H9 (cell line): ENCODE measurements at places on chromosomes 2 and 18. TPM values are rescaled to one million over a fixed set of nuclear protein-coding genes. Genes with fewer than 3 reads are reported as not detected.

The M1AP gene
- total RNA-seq = 5.5 and 7.6 TPM in 2 replicates

The ST8SIA5 gene
- total RNA-seq = 0.63 and 0.75 TPM in 2 replicates

The TUBA3E gene
- 0.13 and 0.26 TPM in 2 replicates for total RNA-seq

The CXCR4 gene
- 0.79 and 1.0 TPM in 2 replicates for total RNA-seq

The EVX2 gene
- total RNA-seq = not detected in 2 replicates

The RAB6C gene
- not detected in 2 replicates for total RNA-seq

The CHRNA1 gene
- not detected in 2 replicates for total RNA-seq

The DUSP19 gene
- 1.2 and 1.8 TPM in 2 replicates for total RNA-seq

The GPR75 gene
- 4.4 and 5.3 TPM in 2 replicates for total RNA-seq

The NCK2 gene
- 49.2 and 51.0 TPM in 2 replicates for total RNA-seq

GRCh38 chr18:38695559-38696280 is 1130.1 kb upstream of the CELF4 start:
- DNase-seq = no peak

DNA sequence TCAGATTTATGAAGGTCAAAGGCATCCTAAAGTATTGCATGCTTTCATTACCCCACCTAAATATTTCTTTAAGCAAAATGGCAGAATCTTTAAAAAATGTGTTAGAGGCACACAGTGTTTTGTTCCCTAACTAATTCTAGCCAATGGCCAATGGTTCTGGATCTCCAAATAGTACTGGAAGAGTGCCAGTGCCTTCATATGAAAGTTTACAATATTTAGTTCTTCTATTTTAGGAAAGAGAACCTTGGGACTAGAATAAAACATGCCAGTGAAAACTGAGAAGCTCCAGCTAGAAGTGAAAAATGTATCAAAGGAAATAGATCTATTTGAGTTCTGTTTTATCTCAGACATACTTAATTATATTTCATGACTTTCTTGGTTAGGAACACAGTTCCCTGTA is 37.1 kb downstream of the TACR1 start:
- DNase-seq = no peak

DNA sequence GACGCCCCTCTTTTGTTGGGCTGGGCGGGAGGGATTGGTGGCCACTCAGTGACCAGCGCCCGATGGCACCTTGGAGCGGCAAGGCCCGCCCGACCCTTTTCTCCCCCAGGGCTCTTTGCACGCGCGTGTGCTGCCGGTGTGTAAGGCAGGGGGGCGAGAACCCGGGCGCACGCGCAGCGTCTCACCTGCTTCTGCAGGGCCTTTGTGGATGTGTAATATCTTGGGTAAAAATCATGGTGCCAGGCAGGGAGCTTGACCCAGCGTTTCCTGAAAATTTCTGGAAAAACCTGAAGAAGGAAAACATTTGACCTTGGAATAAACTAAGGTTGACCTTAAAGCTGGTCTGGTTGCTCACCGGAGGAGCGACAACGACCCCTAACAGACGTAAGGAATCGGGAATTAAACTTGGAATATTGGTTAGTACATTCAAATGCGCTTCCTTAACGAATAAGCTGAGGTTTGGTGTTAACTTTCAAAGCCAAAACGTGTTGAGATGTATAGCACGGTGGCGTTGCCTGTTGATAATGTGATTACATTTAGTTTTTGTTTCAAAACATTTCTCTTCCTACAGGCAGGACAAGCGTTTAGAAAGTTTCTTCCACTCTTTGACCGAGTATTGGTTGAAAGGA is 438 bp downstream of the HSPE1 start:
- DNase-seq = no peak

GRCh38 chr2:73707058-73707457 is 30.1 kb downstream of the TPRKB start:
- no peak for DNase-seq

DNA sequence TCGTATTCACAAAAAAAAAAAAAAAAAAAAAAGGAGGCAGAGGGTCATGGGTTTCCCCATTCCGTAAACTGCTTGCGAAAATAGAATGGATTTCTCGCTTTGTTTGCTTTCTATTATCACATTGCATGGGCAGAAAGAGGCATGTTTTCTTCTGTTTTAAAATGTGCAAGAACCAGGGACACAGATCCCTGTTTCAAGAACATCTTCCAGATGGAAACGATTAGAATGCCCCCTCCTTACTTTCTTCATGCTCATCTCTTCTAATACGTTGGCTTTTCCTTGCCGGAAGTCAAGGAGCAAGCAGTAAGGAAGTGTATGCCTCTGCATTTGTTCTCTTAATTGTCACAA is 51.0 kb upstream of the ZNF516 start:
- DNase-seq = no peak

- DNase-seq = no peak
Observed at GRCh38 chr2:18566145-18566769, 5.8 kb upstream of the RDH14 start.

DNA sequence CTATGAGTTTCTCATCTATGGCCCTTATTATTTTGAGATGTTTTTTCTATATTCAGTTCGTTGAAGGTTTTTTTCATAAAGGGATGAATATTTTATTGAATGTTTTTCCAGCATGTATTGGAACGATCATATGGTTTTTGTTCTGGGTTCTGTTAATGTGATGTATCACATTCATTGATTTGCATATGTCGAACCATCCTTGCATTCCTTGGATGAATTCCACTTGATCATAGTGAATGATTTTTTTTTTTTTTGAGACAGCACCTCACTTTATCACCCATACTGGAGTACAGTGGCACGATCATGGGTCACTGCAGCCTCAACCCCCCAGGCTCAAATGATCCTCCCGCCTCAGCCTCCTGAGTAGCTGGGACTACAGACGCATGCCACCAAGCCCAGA is 5.5 kb upstream of the NEMP2 start:
- no peak for DNase-seq

GRCh38 chr2:184551626-184552025 is 46.7 kb upstream of the ZNF804A start:
- no peak for DNase-seq

DNA sequence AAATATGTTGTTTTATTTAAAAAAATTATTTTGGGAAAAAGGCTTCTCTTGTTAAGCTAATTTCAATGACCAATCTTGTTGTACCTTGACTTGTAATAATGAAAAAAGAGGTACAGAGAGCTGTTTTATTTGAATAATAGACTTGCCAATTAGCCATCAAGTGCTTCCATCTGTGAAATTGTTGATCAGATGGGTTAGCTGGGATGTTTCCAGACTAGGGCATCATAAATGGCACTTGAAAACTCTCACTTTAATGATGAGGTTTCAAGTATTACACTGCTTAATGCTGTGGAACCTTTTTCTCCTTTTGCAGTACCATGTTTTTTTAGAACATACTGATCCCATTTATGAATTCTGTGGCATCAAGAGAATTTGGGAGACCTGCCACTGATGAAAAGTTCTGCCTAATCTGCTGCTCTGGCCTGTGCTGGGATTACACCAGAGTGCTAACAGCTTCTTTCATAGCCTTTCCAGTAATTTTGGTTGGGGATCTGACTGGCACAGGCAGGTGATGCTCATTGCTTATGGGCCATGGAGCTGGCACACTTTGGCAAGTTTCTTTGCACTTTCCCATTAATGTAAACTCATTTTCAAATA is 24.2 kb downstream of the PSMD14 start:
- DNase-seq = no peak

- no peak for DNase-seq
Observed at GRCh38 chr2:195732574-195732973, 75.5 kb downstream of the SLC39A10 start.

DNA sequence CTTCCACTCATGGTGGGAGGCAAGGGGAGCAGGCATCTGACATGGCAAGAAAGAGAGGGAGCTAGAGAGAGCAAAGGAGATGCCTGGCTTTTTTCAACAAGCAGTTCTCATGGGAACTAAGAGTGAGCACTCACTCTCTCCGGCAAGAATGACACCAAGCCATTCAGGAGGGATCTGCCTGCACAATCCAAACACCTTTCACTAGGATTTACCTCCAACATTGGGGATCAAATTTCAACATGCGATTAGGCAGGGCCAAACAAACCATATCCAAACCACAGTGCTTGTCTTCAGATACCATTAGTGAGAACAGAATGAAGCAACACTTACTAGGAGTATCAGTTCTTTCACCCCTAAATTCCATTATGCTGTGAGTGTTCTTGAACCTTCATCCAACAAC is 77.3 kb downstream of the FIGN start:
- DNase-seq = peak; percentile 27

DNA sequence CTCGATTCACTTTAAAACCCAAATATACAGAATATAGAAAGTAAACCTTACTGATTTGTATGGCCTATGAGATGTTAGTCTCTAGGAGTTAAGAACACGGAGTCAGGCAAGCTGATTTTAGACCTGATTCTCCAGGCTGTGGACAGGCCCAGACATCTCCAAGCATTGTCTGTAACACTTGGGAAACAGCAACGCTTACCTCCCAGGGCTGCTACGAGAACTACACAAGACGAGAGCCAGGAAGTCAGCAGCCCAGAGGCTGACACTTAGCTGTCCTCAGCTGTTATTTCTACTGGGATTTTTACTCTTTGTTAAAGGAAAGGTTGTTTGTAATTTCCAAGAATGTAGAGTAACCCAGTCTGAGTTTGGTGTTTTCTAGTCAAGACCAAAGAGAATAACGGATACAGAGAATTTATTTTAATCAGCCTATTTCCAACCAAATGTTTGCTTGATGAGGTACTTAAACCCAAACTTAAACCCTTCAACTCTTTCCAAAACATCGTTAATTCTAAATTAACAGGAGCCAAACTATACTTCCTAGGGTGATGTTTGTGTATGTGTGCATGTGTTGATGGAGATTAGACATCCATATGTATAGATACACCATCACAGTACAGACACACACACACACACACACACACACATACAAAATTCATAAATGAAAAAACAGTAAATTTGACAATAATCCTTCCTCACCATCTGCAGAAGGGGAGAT is 123.4 kb downstream of the LAMA1 start:
- DNase-seq = no peak

GRCh38 chr2:48531141-48531648 is 1.2 kb downstream of the STON1 start:
- no peak for DNase-seq

GRCh38 chr2:17877811-17878280 is 621 bp upstream of the KCNS3 start:
- peak; percentile 44 for DNase-seq

GRCh38 chr2:51219468-51219867 is 187.5 kb upstream of the NRXN1 start:
- no peak for DNase-seq

GRCh38 chr2:219684721-219685689 is 57.6 kb downstream of the SLC4A3 start:
- peak; percentile 94 for DNase-seq

GRCh38 chr2:59888015-59888414 is 665.4 kb downstream of the BCL11A start:
- DNase-seq = peak; percentile 43

DNA sequence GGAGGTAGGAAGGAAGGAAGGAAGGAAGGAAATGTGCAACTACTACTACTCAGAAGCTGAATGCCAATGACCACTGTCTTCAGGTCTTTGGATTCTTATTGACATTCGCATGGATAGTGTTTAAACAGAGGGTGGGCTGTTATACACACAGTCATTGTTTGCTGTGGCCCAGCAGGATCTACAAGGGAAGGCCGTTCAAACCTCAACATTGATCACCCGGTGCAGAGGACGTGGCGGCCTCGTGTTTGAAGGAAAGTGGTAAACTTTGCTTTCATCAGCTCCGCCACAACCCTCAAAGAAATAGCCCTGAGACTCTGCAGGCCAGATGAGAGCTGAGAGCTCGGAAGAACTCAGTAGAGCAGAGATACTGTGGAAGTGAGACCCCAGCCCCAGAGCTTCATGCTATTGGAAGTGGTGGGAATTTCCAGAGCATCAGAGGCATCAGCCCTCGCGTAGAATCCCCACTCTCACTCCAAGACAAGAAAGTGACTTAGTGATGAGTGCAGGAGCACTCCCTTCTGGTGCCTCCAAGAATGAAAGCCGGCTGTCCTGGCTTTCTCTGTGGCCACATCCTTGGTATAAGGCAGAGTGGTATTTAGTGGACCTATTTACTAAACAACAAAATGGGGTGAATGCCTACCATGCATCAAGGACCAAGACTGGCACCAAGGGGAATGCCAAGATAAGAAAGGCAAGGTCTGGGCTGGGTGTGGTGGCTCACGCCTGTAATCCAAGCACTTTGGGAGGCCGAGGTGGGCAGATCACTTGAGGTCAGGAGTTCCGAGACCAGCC is 10.1 kb upstream of the ROCK2 start:
- no peak for DNase-seq

DNA sequence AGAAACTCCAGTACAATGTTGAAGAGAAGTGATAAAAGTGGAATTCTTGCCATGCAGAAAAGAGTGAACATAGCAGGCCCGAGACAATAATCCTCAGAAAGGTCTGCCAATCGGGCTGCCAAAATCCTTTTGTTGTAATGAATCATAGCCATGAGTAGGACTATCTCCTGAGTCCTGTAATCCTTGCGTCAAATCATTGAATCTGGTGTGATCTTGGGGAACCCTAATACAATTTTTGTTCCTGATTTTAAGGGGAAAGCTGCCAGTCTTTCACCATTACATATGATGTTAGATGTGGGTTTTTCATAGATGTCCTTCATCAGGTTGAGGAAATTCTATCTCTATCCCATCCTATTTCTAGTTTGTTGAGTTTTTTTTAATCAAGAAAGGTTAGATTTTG is 2.2 kb downstream of the TPGS2 start:
- no peak for DNase-seq

DNA sequence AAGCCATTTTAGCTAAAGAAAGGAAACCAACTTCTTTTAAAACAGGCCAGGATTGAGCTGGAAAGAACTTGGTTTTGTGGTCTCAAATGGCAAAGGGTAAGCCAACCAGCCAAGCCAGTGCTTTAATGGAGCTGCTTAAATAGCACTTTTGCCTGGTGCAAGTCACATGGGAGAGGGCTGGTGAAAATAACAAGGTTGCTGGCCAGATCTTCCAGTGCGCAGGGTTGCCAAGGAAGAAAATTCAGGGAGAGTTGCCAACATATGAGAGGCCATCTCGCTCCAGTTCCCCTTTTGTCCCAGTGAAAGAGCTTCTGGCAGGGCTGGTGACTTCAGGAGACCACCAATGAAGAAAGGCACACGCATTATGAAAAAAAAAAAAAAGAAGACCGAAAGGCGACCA is 57.3 kb downstream of the IRS1 start:
- DNase-seq = no peak

GRCh38 chr2:73964223-73964622 is 20.5 kb upstream of the TET3 start:
- DNase-seq = no peak

GRCh38 chr2:191813943-191814342 is 32.9 kb downstream of the CAVIN2 start:
- no peak for DNase-seq

GRCh38 chr2:28683100-28683706 is 68.4 kb upstream of the PPP1CB start:
- peak; percentile 40 for DNase-seq

- DNase-seq = peak; percentile 30
Observed at GRCh38 chr2:165529130-165529529, 59.6 kb downstream of the CSRNP3 start.
